Fibroblast of the conjunctiva (primary cell): ENCODE measurements at places on chromosomes 11 and 22.

DNA sequence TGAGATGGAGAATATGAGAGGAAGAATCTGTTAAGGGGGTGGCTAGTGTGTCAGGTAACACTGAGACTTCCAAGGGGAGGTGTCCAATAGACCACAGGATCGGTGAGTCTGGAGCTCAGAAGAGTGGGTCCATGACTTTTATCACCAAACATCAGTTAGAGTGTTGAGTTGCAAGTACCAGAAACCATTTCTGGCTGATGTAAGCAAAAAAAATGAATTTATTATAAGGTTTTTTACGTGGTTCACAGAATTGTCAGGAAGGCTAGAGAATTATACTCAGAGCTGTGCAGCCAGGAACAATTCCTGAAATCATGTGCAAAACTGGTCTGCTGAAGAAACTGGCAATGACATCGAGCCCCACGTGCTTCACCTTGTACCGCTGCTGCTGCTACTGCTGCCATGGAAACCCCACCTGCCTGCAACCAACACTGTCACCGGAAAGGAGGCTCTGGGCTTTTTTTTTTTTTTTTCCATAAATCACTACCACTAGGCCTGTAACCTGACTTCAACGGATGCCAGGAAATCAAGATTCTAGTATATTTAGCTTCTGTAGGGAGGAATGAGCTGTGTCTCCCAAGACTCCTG is 16.6 kb upstream of the STK33 start:
- no peak for DNase-seq

GRCh38 chr11:96012086-96012824 is 88.3 kb upstream of the MTMR2 start:
- DNase-seq, result peak; percentile 63

DNA sequence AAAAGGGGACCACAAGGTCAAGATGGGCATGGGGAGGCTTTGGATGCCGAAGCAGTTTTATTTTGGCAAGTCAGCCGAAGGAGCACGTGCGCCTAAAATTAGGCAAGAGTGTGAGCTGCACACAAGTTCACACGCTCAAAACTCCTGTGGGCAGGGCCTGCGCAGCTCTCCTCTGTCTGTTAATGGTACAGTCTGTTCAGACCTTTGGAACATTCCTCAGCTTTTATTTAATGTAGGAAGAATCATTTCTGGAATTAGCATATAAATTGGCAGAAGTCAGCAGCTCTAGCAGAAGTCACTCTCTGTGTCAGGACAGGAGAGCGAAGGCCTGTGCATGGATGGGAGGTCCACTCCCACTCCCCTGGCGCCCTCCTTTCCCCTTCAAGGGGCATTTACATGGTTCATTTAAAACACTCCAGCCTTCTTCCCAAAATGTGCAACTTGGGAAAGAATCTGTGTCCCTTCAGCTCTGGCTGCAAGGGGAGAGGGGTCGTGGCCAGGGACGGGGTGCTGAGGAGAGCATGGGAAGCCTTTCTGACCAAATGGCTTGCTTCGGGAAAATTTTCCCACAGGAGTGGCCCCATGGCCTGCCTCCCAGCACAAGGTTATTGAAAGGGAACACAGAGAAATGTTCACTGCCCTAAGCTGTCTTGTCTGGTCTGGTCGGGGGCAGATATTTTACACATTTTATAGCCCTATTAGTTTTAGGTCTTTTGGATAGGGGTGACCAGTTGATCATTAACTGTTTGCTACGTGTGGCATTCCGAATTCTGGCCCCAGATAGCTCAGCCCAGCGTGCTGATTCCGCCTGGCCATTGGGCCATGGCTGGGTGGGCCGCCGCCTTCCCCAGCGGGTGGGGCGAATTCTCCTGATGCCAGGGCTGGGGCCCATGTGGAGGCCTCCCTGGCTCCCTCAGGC is 43.9 kb upstream of the SMIM38 start:
- no peak for DNase-seq

DNA sequence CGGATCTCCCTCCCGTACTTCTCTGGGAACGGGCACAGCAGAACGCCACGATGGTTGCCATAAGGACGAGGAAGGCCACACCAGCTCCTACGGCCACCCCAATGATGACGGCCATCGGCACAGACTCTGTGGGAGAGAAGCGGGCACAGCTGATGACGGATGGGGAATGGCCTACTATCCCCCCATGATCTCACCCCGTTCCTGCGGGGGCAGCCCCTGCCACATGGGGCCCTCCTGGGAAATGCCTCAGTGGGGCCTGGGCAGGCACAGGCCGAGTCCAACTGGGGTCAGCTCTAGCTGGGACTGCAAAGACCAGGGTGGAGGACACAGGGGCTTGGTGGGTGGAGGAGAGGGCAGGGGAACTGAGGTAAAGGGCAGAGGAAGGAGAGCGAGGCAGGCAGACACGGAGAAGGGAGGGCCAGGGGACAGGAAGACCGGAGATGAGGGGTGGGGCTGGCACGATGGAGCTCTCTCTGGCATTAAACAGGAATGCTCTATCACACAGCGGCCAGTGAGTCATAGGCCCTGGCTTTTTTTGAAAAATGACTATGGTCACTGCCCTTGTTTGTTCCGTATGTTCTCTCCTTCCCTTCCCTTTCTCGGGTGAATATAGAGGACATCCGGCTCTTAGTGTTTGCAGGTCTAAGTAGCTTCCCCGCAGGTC is 76.0 kb downstream of the ST3GAL4 start:
- no peak for DNase-seq

DNA sequence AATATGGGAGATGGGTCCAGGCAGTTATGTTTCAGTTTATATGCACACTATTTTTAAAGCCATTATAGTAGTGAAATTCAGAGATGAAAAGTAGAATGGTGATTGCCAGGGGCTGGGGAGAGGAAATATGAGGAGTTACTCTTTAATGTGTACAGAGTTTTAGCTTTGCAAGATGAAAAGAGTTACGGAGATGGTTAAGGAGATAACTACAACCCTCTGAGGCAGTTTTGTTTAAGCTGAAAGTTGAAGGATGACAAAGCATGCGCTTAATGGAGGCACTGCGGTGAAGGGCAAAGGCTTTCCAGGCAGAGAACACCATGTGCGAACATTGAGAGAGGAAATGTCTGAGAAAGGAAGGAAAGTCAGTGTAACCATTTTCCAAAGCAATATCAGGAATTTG is 18.2 kb upstream of the BMAL1 start:
- no peak for DNase-seq

DNA sequence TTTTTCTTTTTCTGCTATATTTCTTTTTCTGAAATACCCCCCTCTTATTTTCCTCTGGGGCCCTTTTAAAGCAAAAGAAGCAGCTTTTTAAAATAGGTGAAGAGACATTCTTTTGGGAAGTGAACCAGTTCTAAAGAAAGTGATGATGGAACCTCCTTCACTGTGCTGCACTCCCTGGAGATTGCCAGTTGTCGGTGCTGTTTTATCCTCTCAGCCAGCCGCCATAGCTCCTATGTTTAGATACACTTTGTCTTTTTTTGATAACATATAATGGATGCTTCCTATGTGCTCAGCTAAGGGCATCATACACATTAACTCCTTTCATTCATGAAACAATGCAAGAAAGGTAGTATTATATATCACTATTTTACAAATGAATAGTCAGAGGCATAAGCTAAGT is 14.0 kb downstream of the CFAP300 start:
- DNase-seq, result no peak

GRCh38 chr11:126337474-126338241 is 17.8 kb upstream of the ST3GAL4 start:
- no peak for DNase-seq
